ENCODE measurements at places on chromosomes 1 and 21.

DNA sequence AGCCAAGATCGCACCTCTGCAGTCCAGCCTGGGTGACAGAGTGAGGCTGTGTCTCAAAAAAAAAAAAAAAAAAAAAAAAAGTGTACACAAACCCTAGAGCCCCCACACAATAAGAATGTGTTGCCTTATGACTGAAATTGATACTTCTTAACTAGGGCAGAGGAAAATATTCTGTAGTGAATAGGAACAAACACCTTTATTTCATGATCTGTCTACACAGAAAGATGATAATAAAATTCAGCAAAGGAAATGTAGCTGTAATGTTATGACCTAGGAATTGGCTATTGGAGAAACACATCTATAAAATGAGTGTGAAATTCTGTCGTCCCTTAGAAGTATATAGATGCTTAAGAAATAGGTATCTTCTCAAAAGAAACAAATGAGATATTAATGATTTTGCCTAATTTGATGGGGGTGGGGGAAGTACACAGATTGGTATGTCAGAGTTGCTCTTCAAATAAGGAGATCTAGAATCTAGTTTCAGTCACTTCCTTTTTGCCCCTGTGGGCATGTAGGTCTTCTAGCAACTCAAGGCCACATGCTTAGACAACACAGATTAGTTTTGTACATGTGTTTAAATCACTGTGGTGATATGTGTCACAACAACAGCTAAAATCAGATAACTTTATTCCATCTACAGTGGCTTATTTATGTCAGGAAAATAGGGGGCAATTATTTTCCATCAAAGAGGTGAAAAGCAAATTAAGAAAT lies 10.7 kb upstream of the GPR25 start:
- no peak for DNase-seq

- DNase-seq = no peak
Observed at GRCh38 chr1:44713321-44713781, 17.6 kb downstream of the RNU5D-1 start.

- no peak for DNase-seq
Observed at GRCh38 chr1:204180133-204180532, 14.0 kb upstream of the REN start.

GRCh38 chr1:9004700-9005394 lies 21.4 kb downstream of the SLC2A7 start:
- peak; percentile 77 for DNase-seq

DNA sequence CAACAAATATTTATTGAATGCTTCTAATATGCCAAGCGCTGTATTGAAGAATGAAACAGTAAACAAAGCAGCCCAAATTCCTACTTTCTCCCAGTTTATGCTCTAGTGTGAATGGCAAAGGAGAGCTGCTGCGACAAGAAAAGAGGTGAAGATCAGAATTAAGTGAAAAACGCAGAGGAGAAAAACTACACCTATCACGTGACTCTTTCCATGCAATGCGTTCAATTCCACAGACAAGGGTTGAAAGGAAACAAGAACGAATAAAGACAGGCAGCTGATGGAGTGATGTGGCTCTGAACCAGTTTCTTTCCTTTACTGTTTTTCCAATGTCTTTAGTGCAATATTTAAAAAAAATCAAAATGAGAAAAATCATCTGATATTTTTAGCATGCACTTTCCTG lies 23.6 kb downstream of the MT1HL1 start:
- DNase-seq = no peak

Measured in left ventricle myocardium inferior (tissue), 1 donor.